ENCODE measurements at places on chromosomes 6 and 20.

DNA sequence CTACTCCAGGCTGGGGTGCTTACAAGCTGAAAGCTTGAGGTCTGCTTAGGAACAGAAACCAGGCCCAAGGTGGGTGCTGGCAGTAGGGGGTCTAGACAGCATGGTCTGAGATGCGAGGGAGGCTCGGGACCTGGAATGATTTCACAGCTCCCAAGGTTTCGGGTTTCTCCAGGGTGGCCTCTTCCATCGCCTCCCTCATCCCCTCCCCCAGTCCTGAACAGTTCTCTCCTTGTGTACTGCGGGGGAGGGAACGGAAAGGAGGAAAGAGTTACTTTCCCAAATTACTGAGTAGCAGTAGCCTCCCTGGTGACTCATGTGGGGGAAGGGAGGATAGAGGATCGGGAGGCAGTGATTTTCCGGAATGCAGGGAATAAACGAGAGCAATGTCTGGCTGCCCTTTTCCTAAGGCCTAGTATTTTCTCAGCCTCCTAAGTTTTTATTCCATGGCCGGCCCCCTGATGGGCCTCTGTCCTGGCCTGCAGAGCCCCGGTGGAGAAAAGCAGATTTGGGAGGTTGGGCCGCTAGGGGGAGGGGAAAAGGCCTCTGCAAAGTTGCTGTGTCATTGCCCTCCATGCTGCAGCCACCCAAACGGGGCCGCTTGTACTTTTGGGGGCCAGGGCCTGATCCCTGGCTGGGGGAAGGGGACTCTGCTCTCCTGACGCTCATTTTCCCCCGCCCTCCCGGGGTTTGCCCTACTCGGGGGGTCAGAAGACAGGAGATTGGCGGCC lies 1.5 kb downstream of the BRD2 start:
- peak; percentile 71 for DNase-seq

DNA sequence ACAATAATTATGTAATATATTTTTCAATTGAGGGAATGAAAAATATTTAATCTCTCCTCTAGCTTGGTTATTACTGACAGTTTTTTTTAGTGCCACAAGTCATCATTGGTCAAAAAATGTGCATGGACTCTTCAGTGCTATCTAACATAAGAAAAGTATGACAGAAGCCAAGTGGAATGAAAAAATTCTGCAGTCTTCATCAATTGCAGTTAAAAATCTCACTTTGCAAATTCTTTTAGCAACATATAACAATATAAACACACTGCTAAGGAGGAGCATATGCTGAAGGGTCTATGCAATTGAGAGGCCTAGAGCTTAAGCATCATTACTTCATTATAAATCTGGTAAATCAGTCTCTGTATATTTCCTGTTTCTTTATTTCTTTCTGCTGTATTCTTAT lies 175.1 kb downstream of the ARHGAP18 start:
- DNase-seq: no peak

DNA sequence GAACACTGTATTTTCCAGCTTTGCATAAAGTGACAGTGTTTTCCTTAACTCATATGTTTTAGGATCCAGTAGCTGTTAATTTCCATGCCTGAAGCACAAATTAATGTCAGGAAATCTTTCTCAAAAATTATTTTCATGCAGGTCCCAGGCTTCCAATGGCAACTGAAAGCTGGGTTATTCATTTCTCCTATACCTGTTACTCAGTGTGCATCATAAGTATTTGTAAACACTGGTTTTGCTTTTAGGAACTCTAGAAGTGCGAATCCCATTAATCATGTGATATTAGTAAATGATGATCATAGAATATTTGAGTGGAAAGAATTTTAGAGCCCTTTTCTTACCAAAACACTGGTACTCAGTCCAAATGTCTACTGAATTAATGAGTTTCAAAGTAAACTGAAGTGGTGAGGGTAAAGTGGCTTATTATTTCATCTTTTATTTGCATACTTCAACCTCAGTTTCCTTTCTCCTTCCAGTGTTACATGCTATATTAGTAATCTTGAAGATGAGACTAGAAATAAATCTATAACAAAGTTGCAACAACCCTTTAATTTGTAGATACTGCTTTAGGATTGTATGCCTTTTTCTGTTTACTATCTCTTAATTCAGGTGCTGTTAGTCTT lies 124.0 kb downstream of the ZFAND3 start:
- DNase-seq: no peak

DNA sequence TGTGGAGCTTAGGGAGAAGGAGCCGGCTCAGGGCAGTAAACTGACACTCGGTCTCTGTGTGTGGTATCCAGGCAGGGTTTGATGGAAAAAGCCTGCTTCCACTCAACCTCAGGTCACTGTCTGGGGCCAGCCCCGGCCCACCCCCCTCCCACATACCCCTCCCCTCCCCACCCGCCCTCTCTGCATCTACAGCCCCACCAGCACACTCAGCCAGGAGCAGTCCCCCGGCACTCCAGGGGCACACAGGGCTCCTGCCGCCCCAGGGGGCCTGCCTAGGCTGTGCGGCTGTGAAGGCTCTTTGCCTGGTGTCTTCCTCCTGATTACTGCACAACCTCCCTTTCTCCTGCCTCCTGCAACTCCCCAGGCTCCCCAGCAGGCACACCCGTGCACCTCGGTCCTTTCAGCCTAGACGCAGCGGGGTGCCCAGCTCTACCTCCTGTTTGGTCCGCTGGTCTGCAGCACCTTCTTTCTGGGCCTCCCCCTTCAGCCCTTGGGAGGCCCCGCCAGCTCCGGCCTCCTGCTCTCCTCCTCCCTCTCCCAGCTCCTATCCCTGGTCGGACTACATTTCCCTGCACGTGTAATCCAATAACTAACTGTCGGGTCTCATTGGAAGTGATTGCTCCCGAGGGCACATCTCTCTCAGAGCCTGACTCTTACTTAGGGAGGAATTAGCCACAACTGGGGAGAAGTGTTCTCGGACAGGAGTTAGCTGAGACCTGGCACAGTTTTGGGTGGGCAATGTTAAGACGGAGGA lies 1.3 kb upstream of the FOXF2 start:
- no peak for DNase-seq

DNA sequence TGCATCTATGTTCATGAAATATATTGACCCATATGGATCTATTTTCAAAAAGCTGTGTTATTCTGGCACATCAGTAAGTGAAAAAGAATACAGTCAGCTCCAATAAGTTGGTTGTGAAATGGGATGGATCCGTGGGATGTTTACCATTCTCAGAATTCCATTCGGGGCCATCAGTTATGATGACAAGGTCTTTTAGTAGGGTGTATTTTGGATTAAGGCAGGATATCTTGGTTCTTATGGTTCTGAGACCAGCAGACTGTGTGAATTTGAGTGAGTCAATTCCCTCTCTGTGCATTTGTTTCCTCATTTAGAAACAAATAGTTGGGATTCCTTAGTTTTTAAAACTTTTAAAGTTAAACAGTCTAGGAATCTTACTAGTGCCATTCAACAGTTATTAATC lies 287.4 kb downstream of the CD109 start:
- DNase-seq: no peak

DNA sequence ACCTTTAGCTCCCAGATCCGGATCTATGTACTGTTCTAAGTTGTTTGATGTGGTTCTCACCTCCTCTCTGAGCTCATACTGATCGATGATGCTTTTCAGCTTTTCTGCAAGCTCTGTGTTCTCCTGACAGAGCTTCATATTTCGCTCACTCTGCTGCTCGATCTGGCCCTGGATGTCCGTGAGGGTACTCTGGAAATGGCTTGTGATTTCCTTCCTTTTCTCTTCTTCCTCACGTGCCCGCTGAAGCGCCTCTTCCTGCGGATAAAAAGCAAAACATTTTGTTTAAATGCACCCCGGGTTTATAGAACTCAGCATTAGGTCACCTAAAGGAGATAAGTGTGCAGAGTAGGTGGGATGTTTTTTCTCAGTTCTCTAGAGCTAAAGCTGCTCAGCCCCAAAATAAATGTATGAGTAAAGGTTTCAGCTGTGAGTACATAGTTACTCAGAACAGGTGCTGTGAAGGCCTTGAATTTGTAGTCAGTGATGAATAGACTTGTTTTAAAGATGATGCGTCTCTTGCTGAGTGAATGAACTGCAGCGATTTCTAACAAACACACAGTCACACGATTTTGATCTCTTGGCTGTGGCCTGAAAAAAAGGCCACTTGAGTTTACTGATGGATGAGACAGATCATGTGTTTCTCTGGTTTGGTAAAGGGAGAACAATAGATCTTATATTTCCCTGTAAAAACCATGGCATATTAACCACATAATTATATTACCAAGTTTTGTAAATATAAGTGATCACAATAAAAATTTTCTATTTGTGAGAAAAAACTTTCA lies 29.1 kb downstream of the TXLNB start:
- peak; percentile 50 for DNase-seq

DNA sequence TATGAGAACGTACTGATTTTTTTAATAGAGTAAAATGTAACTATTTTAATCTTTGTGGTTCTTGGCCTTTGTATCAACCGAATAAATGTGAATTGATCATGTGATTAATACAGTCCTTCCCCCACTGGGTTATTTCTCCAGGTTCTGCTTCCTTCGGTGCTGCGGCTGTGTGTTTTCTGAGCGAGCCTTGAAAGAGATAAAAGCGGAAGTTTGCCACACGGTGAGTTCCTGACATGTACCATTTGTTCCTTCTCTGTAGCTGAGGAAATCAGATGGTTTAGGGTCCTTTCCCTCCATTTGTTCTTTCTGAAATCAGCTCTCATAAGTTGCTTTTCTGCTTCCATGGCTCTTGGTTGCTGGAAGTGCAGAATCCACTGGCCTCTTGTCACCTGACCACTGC lies 15.5 kb downstream of the RTF2 start:
- DNase-seq: peak; percentile 23

GRCh38 chr6:106039897-106040592 lies 46.1 kb upstream of the PRDM1 start:
- DNase-seq: no peak

- DNase-seq: no peak
Observed at GRCh38 chr6:8441452-8441851, 6.1 kb upstream of the SLC35B3 start.

- no peak for DNase-seq
Observed at GRCh38 chr6:129359811-129360681, 349.9 kb downstream of the ARHGAP18 start.

All from CD4-positive, alpha-beta T cell treated with Interleukin-10 for 1 hour (primary cell).